GM12891 (cell line): ENCODE measurements at places on chromosomes 2 and 18.
A peak's percentile ranks its signal among the peaks of the same experiment; 100 is the strongest.

DNA sequence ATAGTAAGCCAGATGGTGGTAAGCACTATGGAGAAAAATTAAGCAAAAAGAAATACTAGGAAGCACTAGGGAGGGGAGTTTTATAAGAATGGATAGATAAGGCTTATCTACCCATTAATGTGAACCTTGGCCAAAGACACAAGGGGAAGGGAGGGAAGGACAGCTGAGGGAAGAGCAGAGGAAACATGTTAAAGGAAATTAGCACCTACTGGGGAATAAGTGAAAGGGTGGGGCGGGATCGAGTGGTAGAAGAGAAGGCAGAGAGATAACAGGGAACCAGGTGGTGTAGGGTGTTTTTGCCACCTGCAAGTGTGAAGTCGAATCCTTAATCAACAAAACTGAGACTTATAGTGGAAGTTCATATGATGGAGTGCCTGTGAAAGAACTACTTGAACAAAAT lies 1.7 kb downstream of the UNC80 start:
- no peak for DNase-seq

DNA sequence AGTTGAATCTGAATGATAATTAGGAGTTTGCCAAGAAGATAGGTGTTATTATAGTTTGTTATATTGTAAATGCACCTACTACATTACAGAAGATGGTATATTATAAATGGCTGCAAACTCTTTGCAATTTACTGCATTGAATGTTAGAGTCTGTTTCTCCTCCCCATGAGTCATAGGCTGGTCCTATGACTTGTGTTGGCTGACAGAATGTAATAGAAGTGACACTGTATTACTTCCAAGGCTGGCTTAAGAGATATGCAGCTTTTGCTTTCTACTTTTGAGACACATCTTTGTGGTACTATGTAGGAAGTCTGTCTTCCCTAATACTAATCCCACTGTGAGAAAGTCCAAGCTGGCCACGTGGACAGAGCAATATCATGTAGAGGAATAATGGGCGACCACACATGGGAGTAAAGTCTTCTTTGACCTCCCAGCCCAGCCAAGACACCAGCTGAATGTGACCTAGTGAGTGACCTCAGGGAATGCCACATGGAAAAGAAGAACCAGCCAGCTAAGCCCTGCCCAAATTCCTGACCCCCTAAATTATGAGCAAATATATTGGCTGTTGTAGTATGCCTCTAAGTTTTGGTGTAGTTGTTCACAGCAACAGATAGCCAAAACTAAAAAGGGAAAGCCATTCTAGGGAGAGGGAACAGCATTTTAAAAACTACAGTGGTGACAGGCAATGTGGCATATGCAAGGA lies 6.8 kb upstream of the DDX1 start:
- DNase-seq: no peak

GRCh38 chr2:41152318-41152717 lies 700.4 kb upstream of the SLC8A1 start:
- no peak for DNase-seq

- DNase-seq: no peak
Observed at GRCh38 chr2:191197096-191197495, 46.3 kb upstream of the STAT4 start.

DNA sequence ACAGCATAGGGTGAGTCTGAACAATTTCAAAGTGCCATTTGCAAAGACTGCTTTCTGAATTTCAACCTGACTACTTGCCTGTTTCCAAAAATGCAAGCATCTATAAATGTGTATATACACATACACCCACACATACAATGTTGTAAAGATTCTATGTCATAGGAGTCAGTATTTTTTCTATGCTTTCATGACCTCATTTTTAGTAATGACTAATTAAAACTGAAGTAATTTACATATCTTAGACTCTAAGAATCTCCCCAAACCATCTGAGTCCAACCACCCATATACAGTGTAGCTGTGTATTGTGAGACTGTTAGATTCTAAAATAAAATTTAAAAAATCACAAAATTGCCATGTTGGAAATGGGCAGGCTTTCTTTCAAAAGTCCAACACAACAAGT lies 162.0 kb upstream of the STK17B start:
- DNase-seq: no peak

DNA sequence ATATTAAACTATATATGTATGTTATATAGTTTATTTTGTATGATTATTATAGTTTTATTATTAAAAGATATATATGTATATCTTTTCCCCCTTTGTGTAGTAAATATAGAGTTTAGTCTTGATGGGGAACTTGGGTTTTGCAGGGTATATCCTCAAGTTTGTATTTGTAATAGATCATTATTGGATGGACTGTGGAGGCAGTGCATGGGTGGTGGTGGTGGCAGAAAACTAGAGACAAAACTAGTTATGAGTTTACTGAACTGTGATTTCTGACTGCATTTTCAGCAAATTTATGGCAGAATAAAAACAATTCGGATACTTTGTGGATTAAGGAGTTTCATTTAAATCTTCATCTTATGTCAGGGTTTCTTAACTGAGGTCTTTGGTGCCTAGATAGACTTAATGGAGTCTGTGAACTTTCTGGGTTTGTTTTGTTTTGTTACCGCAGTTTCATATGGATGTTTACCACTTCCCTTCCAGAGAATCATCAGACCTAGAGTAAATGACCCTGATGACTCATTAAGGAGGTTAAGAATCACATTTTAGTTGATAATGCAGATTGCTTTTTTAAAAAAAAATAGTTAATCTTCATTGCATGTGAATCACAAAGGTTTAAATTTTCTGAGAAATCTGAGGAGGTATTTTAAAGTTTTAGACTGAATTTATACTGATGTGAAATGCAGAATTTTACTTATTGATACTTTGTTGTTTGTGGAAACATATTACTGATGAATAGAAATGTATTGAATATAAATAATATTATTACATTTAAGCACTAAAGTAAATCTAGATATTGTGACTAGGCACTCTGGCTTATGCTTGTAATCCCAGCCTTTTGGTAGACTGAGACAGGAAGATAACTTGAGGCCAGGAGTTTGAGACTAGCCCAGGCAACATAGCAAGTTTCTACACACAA lies 14.5 kb downstream of the EPC2 start:
- peak; percentile 18 for DNase-seq
